Astrocyte (in vitro differentiated cells and primary cell): ENCODE measurements at places on chromosomes 6 and 20. TPM values are rescaled to one million over a fixed set of nuclear protein-coding genes. Genes with fewer than 3 reads are reported as not detected.

The LIN28B gene
- total RNA-seq: 24.1 and 29.0 TPM in 2 replicates

The KATNA1 gene
- total RNA-seq: 13.7 and 14.3 TPM in 2 replicates

The B3GAT2 gene
- total RNA-seq: not detected in 2 replicates

DNA sequence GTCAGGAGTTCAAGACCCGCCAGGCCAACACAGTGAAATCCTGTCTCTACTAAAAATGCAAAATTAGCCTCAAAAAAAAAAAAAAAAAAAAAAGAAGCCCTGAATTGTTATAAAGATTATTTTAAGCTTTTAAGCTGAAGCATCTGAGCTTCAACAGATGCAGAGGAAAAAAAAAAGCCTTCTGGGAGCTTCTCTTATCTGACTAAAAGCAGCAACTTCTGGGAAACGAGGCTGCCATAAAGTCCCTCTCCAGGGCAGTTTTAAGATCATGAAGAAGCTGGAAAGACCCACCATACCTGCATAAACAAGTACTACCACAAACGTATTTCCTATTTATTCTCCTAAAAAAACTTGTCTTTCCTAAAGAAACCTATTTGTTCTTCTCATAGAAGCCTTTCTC is 3.6 kb downstream of the SERINC3 start:
- H3K27me3 ChIP-seq: no peaks in the 10 kb centered on the region
- peaks cover 7% of the 10 kb centered on the region for H3K4me1 ChIP-seq
- DNase-seq: no peak

DNA sequence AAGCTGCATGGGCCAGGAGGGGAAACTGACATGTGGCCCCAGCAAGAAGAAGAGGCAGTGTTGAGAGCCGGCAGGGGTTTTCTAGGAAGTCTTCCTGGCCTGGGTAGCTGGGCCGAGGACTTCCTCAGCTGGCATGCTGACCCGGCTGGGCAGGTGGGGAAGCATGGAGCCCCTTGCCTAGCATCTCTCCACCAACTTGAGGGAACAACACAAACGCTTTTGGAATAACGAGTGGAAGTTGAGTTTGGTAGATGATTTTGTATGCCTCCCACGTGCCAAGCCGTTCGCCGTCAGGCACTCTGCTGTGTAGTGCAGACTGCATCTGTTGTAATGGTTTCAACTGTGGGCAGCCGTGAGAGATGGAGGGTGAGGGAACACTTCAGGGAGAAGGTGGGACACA is 7.3 kb downstream of the TMEM181 start:
- no peaks in the 10 kb centered on the region for H3K27me3 ChIP-seq
- H3K4me3 ChIP-seq: no peak overlapping the region
- no peak overlapping the region for H3K27ac ChIP-seq
- no peak for DNase-seq
